Vagina (tissue), 2 donors: ENCODE measurements at places on chromosomes 16 and 17.

DNA sequence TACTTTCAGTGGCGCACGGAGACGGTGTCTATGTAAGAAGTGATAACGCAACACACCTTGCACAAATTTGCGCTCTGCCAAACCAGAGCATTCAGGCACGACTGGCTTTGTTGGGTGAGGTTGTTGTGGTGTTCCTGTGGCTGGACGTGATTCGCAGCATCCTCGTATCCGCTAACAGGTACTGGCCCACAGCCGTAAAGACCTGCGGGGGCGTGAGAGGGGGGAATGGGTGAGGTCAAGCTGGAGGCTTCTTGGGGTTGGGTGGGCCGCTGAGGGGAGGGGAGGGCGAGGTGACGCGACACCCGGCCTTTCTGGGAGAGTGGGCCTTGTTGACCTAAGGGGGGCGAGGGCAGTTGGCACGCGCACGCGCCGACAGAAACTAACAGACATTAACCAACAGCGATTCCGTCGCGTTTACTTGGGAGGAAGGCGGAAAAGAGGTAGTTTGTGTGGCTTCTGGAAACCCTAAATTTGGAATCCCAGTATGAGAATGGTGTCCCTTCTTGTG, 510.9 kb downstream of the KCNJ18 start:
- DNase-seq: no peak

GRCh38 chr17:37608351-37609169, 658 bp downstream of the SYNRG start:
- no peak for DNase-seq

DNA sequence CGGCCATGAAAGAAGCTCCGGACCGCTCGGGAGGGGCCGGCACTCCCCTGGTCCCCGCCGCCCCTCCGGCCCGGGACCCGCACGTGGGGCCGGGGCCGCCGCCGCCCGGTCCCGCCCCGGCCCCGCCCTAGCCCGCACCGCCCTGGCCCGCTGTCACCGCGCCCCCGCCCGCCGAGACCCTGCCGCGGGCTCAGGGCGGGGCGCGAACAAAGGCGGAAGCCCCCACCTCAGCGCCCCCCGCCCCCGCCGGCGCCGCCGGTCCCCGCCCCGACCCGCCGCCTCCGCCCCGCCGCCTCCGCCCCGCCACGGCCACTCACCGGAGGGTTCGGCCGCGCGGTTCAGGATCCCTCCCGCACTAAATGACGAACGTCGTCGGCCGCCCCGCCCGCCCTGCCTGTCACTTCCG, at the start of gene ARHGDIA:
TSS of gene ARHGDIA (minus strand) at position 357 of the 406 bp plus-strand sequence. CDS start 1,407 bp downstream, outside the sequence.
- DNase-seq: no peak

DNA sequence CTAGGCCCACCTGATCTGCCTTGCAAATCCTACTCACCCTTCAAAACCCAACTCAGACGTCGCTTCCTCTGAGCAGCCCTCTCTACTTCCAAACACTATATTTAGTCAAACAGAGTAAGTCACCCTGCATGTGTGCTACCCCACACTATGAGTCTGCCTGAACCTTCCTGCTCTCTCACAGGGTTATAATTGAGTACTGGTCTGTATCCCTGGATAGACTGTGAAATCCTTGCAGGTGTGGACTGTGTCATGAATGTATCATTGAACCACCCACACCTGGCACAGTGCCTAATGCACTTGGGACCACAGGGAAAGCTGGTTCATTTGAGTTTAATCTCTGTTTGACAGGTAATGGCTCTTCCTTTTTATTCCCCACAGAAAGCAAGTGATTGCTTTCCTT, 3.4 kb downstream of the FBXO39 start:
- peak; percentile 52 for DNase-seq

DNA sequence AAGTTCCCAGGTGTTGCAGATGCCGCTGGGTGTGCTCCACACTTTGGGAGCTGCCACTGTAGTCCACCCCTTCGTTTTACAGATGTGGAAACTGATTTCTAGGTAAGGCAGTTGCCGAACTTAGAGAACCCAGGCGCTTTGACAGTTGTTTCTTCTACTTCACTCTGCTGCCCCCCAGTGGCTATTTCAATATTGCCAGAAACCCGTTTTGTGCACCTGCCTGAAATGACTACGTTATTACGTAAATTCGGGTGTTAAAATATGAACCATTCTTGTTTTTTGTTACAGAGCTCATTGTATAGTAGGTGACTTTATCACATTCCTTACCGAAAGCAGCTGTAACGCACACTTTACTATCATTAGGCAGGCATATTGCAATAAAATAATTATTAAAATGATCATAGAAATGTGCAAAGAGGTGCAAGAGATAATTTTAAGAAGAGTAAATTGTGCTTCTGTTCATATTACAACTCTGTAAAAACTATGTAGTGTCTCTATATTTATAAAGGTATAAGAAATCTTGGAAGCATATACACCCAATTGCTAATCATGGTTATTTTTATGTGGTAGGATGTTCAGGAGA, 44.9 kb downstream of the OTOA start:
- no peak for DNase-seq

GRCh38 chr16:50430076-50430475, 61.3 kb upstream of the BRD7 start:
- peak; percentile 42 for DNase-seq

GRCh38 chr16:25141648-25142047, 30.1 kb downstream of the LCMT1 start:
- DNase-seq: no peak

- DNase-seq: no peak
Measured at GRCh38 chr17:3036800-3037199, 26.6 kb downstream of the OR1D5 start.

DNA sequence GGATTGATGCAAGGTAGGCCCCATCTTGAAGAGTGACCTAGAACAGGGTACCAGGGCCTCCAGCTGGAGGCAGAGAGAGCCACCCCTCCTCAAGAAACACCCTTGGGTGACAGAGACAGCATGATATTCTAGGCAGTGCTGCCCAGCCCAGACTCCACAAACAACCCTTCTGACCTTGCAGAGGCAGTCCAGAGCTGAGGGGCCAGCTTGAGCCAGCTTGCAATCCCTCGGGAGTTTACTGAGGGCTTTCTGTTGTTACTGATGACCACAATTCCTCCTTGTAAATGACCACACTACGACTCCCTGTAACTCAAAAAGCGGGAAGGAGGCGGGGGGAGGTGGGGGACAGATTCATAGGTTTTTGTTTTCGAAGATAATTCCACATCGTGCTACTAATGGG, 18.6 kb upstream of the MNT start:
- no peak for DNase-seq

DNA sequence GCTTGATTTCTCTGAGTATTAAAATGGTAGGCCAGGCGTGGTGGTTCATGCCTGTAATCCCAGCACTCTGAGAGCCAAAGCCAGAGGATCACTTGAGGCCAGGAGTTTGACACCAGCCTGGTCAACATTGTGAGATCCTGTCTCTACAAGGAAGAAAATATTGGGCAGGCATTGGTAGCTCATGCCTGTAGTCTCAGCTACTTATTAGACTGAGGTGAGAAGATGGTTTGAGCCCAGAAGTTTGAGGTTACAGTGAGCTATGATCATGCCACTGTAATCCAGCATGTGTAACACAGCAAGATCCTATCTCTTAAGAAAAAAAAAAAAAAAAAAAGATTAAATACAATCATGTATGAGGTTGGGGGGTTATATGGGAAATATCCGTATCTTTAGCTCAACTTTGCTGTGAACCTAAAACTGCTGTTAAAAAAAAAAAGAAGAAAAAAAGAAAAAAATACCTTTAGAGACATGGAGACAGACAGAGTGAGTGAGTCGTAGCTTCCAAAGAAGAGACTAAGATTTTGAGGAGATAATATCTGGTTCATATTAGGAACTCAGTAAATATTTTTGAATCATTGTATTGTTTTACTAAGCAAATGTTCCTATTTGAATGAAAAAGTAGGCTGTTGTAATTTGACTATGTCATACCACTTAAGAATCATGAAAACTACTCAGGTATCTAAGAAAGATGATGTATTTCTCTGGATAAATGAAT, 325.7 kb upstream of the TBX2 start:
- DNase-seq: no peak

- DNase-seq: no peak
Measured at GRCh38 chr17:76561799-76562268, 22.0 kb downstream of the PRCD start.

DNA sequence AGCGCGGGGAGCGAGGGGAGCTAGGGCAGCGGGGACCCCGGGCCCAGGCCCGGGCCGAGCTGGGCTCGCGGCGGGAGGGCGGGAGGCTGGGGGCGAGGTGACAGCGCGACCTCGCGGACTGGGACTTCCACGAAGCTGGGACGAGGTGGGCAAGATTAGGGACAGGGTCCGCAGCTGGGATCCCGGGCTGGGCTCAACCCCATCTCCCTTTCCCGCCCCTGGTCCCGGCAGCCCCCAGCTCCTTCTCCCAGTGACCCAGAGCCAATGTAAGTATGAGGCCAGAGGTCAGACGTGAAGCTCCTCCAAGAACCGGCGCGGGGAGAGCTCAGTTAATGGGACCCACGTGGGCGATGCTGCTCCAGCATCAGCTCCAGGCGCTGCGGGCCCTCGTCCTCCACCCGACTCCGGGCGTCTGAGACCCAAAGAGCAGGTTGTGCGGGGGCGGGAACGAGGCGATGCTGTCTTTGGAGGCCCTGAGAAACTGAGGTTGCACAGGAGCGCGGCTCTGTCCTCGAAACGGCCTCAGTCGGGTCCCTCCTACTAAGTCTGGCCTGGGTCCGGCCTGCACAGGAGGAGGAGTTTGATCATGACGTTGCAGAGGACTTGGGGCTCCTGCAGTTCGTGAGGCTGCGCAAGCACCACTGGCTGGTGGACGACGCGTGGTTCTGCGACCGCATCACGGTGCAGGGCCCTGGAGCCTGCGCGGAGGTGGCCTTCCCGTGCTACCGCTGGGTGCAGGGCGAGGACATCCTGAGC, 585 bp downstream of the ALOX12 start:
- DNase-seq: no peak

- DNase-seq: no peak
Measured at GRCh38 chr17:39548494-39549225, 59.1 kb downstream of the NEUROD2 start.

DNA sequence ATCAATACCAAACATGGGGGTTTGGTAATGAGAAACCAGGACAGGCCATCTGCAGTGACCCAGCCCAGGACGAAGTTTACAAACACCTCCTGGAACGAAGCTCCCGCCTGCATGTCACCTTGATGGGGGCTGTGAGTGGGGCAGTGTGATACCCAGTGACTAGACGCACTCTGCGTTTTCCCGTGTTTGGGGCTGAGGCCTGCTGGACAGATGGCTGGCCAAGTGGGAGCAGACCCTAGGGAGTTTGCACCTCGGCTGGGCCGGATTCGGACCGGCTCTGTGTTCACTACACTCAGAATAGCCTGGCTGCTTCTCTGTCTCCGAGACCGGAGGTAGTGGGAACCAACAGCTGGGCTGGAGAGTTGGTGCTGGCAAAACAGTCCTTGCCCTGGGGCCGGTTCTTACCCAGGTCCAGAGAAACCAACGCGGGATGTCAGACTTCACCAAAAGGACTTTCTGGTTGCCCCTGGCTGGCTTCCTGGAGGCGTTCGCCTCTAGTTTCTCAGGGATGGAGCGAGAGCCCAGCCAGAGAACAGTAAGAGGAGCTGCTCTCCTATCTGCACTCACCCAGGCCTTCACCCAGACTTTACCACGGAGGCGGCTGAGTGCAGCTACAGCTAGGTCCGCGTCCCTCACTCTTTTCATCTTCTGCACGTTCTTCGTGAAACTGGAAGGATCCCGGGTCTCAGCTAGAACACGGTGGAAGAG, 20.4 kb downstream of the CARHSP1 start:
- DNase-seq: no peak

- no peak for DNase-seq
Measured at GRCh38 chr17:77387891-77388290, 247.1 kb downstream of the SEC14L1 start.

GRCh38 chr17:82756166-82756565, 4.3 kb downstream of the TBCD start:
- no peak for DNase-seq

- no peak for DNase-seq
Measured at GRCh38 chr16:27439271-27440018, 37.5 kb downstream of the IL21R start.

DNA sequence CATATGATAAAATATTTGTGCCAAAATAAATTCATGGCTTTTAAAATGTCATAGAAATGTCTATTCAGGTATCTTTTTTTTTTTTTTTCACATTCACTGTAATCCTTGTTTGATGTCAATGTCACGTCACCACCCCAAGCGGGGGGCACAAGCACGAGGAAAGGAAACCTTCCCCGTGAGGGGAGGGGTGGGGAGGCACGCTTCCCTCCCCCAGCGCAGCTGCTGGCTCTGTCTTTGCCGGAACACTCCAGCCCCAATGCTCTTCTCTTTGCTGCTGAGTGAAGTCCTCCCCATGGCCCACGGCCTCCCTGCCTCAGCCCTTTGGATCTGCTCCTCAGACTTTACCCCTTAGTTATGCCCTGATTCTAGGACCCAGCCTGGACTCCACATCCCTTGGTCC, 1.5 kb downstream of the SLC35G3 start:
- DNase-seq: no peak

DNA sequence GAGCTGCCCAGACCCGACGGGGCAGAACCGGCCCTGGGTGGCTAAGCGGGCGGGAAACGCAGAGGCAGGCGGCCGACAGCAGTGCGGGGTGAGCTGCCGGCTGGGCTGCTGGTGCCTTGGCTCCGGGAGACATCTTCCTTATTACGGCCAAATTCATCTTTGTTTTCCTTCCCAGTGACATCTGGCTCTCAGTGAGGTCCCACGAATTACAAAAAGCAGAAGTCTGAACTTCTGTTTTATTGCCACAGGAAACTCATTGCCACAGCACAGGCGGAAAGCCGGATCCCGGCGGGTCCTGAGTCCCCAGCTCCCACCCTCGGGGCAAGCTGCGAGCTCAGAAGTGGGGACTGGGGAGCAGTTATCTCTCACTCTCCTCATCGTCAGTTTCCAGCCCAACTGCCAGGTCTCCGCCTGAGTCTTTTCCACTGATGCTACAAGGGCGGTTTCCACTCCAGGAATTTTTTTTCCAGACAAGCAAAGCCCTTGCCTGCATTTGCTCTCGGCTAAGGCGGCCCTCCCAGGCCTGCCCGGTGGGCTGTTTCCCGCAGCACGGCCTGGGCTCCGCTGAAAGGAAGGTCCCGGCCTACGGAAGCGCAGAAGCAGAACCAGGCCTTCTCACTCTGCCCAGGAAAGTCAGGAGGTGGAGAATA, 40.3 kb downstream of the CBFA2T3 start:
- DNase-seq: no peak
